Brain (organoid and tissue), 16 donors: ENCODE measurements at places on chromosomes 1 and 21. TPM values are rescaled to one million over a fixed set of nuclear protein-coding genes. Genes with fewer than 3 reads are reported as not detected.

DNA sequence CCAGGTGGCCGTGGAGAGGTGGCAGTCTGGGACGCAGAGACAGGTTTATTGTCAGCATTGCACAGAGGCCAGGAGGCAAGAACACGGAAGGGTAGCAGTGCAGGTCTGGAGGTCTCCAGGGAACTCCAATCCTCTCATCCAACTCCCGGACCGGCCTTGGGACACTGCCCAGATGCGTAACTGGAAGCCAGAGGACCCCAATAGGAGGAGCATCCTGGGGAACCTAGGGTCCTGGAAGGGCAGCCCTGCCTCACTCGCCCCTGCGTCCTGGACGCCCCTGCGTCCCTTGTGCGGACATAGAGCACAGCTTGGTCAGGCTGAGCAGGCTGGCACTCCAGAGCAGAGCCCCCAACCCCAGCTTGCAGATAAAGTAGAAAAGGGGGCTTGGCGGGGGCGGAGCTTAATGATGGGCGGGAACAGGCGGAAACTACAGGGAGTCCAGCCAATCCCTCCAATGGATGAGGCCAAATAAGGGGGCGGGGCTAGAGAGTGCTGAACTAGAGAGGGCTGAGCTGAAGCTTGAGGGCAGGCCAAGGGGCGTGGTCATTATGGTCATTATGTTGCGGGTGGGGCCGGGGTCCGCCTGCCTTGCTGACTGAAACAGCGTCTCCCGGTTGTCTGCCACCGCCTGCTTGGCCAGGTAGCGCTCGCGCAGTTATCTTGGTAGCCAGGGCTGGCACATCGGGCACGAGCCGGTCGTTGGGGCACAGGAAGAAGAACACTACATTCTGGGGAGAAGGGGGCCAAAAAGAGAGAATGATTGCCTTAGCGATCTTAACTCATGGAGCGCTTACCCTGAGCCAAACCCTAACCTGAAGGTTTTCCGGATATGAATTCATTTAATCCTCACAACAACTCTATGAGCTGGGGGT is 3.7 kb upstream of the ARHGEF19 start:
- peak; percentile 82 for DNase-seq

DNA sequence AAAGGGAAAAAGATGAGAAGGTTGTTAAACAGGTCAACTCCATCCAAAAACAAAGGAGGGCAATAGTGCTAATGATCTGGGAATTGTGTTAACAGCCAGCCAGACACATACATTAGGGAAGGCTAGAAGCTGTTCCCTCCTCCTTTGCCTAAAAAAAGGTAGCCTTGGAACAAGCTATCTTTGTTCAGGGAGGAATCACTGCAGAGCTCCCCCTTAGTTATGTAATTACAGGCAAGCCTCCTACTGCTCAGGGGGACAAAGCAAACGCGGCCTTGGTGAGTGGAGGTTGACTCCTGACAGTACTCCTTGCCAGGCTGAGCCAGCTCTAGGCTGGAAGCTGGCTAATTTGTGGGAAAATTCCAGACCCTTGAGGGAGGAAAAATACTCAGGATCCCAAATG is 97.6 kb downstream of the VAV3 start:
- DNase-seq = peak; percentile 43

The OR2T2 gene
- polyA plus RNA-seq = not detected

DNA sequence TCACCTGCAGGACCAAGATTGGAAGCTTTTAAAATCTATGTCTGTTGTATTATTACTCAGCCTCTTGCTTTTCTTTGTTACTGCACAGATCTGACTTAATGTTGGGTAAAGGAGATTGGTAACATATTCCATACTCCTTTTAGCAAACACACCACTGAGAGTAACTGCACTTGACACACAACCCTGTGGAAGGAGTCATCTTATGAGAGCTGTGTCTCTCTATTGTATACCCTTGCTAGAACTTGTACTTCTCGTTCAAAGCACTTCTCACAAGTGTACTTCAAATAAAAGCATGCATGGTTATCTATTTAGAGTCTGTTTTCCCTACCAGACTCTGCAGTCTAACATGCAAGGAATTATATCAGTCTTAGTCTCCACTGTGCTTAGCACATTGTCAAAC is 813.4 kb downstream of the ADGRL2 start:
- DNase-seq = no peak

DNA sequence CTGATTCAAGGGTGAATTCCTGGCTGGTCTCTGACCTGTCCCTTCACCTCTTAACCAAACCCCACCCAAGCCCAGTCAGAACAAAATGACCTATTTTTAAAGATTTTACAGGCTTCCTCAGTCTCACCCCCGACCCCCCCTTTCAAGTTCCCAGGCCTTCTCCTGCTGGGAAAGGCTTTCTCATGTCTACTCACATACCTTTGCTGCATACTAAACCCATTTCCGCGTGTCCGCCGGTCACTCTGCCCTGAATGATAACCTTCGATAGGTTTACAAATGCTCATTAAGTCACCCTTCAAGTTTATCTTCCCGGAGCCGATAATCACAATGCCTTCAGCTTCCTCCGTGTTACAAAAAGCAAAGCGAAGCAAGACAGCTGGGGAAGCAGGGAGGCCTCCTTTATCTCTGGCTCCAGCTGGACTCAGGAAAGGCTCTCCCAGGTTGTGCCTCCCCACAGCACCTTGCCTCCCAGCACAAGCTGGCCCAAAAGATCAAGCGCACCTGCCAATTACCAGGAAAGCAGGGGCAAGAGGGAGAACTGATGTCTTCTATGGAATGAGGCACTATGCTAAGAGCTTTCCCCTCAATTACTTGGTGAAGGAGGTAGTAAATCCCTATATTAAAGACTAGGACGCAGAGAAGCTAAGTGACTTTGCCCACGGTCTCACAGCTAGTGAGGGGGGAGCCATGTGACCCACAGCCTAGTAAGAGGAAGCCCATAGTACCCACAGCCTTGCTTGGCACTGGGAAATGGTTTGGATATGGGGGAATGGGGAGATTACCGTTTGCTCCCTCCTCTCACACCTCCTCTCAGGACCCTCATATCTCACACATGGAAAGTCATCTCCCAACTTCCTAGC is 15.9 kb downstream of the SMIM12 start:
- no peak for DNase-seq

- no peak for DNase-seq
Measured at GRCh38 chr1:219188331-219188803, 14.7 kb downstream of the LYPLAL1 start.

- DNase-seq = no peak
Measured at GRCh38 chr1:209893751-209894150, 44.3 kb upstream of the SYT14 start.

- peak; percentile 74 for DNase-seq
Measured at GRCh38 chr1:245585252-245585959, 430.6 kb downstream of the KIF26B start.

DNA sequence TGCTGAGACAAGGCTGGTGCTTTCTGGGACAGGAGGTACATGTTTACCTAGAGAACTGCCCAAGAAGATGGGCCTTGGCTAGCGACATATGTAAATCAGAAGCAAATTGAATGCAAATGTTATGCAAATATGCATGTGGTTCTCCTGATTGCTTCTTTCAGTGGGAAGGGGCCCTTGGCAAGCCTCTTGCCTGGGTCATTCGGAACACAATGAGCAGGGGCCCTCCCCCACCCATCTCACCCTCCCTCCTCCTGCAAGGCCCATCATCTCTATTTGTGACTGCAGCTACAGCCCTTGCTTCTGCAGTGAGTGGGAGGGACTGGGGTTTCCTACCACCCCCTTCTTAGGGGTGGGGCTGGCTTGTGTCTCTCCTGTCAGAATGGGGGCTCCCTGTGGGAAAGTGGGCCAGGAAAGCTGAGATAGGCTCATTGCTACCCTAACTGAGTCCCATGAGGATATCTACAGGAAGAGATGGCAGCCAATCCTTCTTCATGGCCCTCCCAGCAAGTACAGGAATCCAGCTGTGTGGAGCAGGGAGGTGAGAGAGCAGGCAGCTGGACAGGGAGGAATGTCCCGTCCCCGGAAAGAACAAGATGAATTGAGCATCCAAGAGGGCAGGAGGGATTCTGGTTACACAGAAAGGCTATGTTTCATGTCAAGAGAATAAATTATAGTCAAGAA is 31.0 kb downstream of the FOXD2 start:
- DNase-seq = peak; percentile 72

The LMX1A gene
- polyA plus RNA-seq = not detected

- no peak for DNase-seq
Measured at GRCh38 chr1:29876902-29877301, 640.6 kb downstream of the PTPRU start.

DNA sequence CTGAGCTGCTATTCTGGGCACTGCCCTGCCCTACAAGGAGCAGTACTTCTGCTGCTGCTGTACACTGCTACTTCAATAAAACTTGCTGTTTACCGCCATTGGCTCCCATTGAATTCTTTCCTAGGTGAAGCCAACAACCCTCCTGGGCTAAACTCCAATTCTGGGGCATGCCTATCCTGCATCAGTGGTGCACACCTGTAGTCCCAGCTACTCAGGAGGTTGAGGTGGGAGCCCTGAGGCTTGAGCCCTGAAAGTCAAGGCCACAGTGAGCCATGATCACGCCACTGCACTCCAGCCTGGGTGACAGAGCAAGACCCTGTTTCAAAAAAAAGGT is 21.2 kb downstream of the PDIK1L start:
- DNase-seq = no peak

DNA sequence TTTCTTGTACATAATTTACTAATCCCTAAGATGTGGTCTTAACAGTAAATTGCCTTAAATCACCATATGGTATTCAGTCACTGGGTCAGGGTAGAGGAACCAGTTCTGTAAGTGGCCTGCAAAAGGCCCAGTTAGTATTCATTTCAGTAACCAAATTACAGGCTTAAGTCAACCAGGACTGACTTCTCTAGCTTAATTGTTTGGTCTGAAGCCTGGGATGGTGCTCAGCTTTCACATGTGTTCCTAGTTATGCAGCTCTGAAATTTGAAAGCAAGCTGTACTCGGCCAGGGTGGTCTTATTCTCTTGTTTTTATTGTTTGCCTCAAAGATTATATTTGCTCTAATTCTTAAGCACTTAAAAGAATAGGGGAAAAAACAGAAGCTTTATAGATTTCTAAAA is 144.6 kb downstream of the MAGI3 start:
- DNase-seq = no peak

DNA sequence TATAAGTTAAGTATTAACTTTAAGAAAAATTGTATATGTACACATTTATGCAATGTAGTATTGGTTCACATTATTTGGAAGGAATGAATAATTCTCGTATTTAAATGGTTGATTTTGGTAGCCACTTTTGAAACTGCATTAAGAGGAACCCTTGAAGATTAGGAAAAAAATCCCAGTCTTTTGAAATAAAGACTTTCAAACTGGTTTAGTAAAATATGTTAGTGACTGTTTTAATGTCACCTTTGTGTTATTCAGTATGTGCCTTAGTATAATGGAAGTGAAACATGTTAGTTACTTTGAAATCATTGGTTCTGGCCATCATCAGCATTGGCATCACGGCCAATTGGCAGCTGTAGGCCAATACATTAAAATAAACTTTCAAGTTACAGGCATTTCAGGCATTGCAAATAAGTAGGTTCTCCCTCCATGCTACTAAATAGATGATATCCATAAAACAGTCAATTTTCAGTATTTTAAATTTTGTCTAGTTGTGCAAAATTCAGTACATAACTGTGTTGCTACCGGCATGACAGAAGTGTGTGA is 4.4 kb downstream of the MIER1 start:
- DNase-seq = no peak

- no peak for DNase-seq
Measured at GRCh38 chr1:227316456-227316855, 1.8 kb downstream of the CDC42BPA start.

- no peak for DNase-seq
Measured at GRCh38 chr1:99647490-99647889, 1.6 kb downstream of the PALMD start.

DNA sequence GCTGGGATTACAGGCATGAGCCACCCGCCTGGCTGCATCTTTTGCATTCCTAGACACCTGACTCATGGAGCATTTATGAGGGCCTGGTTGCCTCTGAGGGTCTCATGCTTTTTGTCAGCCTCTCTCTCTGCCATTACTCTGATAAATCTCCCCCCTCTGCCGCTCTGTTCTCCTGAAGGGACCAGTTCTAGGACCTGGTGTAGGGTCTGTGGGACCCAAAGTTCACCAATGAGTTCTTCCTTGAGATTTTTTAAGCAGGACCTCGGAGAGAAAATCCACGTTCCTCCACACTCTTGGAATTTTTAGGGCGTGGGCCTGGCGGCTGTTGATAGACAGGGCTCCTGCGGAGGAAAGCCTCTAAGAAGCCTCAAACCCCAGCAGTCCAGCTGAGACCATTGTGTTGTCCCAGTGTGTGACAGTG is 91.9 kb upstream of the ERRFI1 start:
- no peak for DNase-seq

- DNase-seq = no peak
Measured at GRCh38 chr1:153346077-153346723, 2.4 kb downstream of the PGLYRP4 start.

The PRAMEF2 gene
- polyA plus RNA-seq = not detected

DNA sequence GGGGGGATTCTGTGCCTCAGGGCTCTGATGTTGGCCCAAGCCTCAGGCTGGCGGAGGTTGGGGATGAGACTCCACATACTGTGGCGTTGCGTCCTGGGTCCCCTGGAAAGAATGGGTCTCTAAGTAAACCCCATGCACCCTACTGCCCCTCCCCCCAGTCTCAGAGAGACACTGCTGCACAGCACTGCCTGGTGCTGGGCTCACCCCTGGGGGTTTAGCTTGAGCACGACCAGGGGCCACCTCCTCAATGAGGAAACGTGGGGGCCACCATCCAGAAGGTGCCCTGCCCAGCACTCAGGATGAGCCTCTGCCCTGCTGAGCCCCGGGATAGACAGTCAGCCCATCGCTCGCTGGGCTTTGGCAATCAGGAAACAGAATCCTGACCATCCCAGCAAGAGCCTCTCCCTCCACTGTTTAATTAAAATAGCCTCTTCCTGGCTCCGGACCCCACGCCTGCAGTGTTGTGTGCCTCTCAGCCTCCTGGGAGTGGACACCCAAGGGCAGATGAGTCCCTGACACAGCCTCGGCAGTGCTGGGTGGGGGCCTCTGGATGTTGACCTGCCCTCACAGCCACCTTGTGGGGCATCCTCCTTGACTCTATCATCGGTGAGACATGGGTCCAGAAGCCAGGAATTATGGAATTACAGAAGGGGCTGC is 3.5 kb upstream of the KRTAP10-4 start:
- no peak for DNase-seq

The PRELP gene
- polyA plus RNA-seq = 13.3 TPM

The PLXNA2 gene
- polyA plus RNA-seq = 5.7 TPM

DNA sequence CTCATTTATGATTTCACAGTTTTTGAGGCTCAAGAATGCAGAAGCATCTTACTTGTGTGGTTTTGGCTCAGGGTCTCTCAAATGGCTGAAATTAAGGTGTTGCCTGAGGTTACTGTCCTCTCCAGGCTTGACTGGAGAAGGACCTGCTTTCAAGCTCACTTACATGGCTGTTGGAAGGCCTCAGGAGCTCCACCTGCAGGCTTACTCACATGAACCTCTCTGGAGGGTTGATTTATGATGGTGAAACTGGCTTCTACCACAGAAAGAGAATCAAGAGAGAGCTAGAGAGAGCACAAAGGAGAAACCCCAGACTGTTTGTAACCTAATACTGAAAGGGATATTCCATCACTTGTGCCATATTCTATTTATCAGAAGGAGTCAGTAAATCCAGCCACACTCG is 6.2 kb upstream of the KCNK2 start:
- no peak for DNase-seq

GRCh38 chr1:70311369-70311768 is 43.2 kb downstream of the ANKRD13C start:
- no peak for DNase-seq

GRCh38 chr1:223304931-223305330 is 59.0 kb downstream of the SUSD4 start:
- DNase-seq = peak; percentile 49

The PLEKHN1 gene
- polyA plus RNA-seq = not detected
